ENCODE measurements at places on chromosomes 11 and 22. TPM values are rescaled to one million over a fixed set of nuclear protein-coding genes. Genes with fewer than 3 reads are reported as not detected.

Gene BCO2
- total RNA-seq, result 1.8 TPM

Gene TMEM86A
- total RNA-seq, result 0.92 TPM

Gene MRGPRX4
- not detected for total RNA-seq

DNA sequence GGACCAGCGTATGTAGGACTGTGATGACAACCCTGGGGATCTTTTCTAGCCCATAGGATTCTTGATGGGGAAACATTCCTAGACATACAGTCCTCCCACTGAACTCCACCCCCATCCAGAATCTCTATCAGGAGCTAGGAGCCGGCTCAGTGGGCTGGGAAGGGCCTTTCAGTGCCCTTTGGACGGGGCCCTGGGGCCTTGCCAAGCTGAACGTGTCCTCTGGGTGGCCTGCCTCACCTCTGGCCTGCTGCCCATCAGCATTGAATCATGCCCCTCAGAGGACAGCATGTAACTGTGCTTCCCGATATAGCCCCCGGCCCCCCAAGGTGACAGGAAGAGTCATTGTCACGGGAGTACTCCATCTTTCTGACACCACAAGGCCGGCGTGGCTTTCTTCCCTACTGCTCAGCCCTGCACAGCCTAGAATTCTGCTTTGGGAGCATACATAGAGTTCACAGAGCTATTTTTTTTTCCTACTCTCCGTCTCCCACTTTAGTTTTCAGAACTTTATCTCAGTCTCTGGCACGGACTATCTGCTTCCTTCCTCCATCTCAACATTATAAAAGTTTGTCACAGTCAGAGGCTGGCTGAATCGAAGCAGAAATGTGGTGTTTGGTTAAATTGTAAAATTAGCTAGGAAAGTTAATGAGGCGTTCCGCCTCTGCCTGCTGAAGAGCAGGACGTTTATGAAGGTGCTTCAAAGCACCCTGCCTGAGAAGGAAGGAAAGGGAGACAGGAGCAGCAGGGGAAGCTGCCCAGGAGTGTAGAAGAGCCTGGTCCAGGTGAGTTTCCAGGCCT is 111.9 kb downstream of the ZBTB16 start:
- DNase-seq, result no peak
